ENCODE measurements at places on chromosomes 4 and X.

- DNase-seq: no peak
Measured at GRCh38 chr4:152663203-152664066, 16.4 kb downstream of the TMEM154 start.

DNA sequence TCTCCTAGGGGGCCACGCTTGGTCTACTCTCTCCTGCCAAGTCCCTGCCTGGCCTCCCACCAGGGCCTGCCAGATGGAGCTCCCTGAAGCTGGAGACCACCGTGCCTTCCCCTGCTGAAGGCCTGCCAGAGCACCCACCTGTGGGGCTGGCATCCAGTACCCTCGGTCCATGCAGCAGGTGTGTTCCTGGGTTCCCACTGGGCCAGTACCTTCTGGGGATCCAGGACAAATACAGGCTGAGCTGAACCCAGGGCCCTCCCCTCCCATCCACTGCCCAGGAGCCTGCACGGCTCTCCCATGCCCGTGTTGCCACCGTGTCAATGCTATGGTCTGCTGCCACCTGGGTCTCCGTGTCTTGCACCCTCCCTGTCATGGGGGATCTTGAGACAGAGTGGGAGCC lies 68.8 kb downstream of the ABLIM2 start:
- DNase-seq: no peak

DNA sequence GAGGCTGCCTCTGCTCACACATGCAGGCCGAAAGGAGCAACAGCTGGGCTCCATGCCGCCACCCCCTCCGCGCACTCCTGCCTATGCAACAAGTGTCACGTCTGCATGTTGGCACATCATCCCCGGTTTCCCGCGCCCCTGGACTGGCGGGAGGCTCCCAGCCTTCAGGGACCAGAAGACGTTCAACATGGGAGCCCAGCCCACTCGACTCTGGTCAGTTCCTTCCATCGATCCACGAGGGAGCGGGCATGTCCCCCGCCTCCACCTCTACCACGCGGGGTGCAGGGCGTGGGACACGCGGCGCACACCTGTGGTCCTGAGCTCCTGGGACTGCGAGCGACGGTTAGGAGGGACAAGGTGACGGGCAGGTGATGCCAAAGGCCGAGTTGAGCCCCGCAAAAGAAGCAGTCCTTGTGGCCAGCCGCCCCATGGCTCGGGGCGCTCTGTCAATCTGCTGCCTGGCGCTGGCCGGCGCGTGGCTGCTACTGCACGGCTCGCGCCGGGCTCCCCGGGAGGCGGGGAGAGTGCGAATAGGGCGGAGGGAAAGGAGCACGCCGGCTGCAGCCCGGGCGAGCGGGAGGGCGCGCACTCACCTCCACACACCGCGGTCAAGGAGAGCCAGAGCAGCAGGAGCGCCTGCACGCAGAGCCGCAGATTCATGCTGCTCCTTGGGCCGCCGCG lies 645 bp downstream of the APLN start:
- DNase-seq: no peak

DNA sequence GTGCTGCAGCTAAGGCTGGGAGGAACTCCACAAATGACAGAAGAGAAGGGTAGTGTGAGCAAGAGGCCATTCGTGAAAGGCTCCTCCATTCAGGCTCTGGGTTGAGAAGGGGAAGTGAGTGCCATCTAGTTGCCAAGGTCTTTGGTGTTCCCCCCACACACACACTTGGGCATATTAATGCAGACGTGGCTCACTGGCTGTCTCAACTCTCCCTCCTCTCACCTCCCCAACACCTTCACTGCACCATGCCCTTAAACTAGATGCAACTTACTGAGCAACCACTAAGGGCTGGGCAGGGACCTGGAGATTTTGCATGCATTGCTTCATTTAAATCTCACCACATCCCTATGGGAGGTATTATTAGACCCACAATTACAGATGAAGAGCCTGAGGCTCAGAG lies 8.7 kb downstream of the CLRN2 start:
- DNase-seq: no peak

DNA sequence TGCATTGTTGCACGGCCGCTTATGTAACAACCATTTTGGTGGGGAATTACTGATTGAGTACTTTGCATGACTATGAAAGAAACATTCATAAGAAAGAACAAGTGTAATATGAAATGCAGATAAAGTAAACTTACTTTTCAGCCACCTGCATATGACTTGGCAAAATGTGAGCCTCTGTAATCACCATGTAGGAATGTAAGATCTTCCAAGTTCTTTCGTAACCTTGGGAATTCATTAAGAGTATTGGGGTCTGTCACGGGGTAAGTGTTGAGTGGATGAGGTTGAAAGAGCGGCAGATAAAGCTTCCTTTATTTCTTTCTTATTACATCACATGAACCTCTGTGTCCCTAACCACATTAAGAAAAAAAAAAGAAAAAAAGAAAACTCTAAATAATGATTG lies 348.5 kb upstream of the NR3C2 start:
- no peak for DNase-seq

- no peak for DNase-seq
Measured at GRCh38 chr4:16278178-16278577, 51.9 kb upstream of the TAPT1 start.

DNA sequence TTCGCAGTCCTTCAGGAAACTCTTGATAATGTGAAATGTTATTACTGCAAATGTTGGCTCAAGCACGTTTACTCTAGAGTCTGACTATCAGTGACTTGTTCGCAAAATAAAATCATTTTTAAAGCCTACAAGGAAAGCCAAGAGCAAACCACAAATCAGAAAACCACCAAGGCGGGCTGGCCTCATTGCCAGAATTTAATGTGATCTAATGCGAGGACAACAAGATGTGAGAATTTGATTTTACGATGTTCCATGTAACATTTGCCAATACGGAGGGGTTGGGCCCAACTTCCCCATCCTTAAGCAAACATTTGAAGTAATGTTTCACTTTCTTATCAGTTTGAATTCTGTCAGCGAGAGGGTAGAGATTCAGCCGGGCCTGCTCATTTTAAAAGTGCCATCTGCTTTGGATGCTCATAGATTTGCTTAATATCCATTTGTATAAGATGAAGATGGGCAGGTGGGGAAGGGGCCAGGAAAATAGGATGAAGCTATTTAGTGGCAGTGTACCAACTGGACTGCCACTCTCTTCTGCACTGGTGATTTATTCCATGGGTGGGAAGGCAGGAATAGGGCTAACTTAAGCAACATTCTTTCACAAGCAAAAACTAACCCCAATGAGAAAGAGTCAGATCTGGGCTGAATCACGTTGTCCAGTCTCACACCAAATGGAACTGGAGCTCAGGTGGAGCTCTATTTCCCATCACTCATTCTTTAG lies 225.3 kb downstream of the ANAPC10 start:
- DNase-seq: no peak

- no peak for DNase-seq
Measured at GRCh38 chrX:108306086-108306485, 132.1 kb downstream of the COL4A6 start.
